ENCODE measurements at places on chromosomes 5 and 9. TPM values are rescaled to one million over a fixed set of nuclear protein-coding genes. Genes with fewer than 3 reads are reported as not detected.

The ZNF474 gene
- 0.68 TPM for total RNA-seq

The ZER1 gene
- 66.5 TPM for total RNA-seq

The LTC4S gene
- 14.8 TPM for total RNA-seq

The POU5F2 gene
- 0.86 TPM for total RNA-seq

The C5orf22 gene
- total RNA-seq, result 15.6 TPM

The SPATA9 gene
- 0.99 TPM for total RNA-seq

Data from lower leg skin (tissue), 4 donors.